ENCODE measurements at places on chromosomes 12 and 14. TPM values are rescaled to one million over a fixed set of nuclear protein-coding genes. Genes with fewer than 3 reads are reported as not detected.

The USP15 gene
- total RNA-seq, result 161 TPM

The ARMH4 gene
- total RNA-seq, result not detected

GRCh38 chr12:15875863-15876262 lies 6.3 kb upstream of the STRAP start:
- no peak for DNase-seq

DNA sequence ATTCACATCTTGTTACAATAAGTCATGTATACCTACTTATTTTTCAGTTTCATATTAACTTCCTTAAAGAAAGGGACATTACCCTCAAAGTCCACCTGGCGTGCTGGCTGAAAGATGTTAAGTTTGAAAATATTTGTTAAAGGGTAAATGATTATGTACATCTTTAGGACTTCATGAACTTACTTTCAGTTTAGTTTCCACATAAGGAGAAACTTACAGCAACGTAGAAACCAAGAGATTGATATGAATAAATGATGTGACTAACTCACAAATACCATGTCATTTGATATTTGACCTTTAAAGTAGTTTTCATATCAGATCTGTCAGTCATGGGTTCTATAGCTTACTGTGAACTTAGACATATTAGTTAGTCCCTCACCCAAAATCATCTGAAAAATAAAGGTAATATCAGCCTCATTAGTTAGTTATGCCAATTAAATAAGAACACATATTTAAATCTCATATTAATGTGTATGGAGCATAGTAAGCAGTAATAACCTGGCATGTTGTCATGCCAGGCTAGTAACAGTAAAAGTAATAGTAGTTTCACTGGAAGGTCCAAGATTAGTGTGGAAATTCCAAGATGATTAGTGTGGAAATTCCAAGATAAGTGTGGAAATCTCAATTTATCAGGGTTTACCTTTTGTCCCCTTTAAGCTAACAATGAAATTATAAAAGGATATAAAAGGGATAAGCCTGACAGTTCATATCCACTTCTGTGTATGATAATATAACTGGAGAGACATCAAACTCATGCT lies 1.9 kb upstream of the CLEC2D start:
- no peak for DNase-seq
